ENCODE measurements at places on chromosomes 2 and 18. TPM values are rescaled to one million over a fixed set of nuclear protein-coding genes. Genes with fewer than 3 reads are reported as not detected.

- DNase-seq = no peak
Measured at GRCh38 chr2:223587301-223587700, 14.9 kb downstream of the SCG2 start.

GRCh38 chr2:212931271-212931670 is 220.1 kb downstream of the IKZF2 start:
- no peak for DNase-seq

DNA sequence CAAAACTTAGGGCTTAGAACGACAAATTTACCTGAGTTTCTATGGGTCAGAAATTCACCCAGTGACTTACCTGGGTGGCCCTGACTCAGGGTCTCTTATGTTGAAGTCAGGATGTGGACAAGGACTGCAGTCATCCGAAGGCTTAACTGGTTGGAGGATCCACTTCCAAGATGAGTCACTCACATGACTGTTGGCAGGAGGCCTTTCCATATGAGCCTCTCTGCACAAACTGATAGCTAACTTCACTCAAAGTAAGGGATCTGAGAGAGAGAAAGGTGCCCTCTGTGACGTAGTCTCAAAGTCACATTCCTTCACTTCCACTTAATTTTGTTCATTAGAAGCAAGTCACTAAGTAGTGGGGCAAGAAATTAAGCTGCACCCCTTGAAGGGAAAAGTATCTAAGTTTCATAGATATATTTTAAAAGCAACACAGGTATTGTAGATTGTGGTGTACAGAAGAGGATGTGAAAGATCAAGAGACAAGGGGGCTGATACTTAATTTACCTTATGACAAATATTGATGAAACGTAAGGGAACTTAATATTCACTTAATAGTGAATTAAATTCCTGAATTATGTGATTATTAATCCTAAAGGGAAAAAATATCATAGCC is 48.4 kb downstream of the TANK start:
- DNase-seq = peak; percentile 90

DNA sequence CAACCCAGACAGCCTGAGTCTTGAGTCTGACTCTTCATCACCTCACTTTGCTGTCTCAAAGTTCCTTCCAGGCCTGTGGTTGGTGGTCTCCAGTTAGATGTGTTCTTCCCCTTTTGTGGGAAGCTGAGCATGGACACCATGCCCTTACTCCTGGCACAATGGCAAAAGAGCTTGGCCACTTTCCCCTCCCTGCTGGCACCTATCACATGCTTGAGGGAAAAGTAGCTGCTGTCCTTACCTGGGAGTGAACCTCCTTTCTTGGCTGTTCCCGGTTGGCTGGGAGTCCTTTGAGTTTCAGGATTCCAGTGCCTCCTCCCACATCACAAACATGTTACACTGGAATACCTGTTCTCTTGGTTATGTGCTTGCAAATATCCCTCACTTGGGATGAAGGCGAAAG is 97.8 kb downstream of the GATA6 start:
- DNase-seq = no peak

DNA sequence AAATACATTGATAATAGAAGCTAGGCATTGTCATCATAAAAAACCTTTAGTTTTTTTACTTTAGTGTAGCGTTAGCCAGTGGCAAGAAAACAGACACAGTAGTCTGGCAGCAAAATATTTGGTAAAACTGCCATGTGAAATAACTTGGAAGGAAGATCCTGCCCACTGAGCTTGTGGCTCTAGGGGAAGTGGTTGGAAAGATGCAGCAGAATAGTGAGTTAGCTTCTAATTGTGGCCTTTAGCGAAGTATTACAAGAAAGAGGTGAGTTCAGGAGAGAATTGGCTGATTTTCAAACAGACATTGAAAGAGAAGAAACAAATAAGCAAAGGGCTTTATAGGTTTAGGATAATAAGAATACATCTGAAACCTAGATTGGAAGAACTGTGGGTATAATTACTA is 1887.8 kb upstream of the CELF4 start:
- DNase-seq = peak; percentile 14

The TMEM131 gene
- total RNA-seq = 41.5 TPM

- DNase-seq = no peak
Measured at GRCh38 chr2:9657083-9657482, 26.3 kb upstream of the YWHAQ start.

The SLC5A7 gene
- not detected for total RNA-seq

- DNase-seq = no peak
Measured at GRCh38 chr2:112154246-112155117, 16.3 kb downstream of the FBLN7 start.

DNA sequence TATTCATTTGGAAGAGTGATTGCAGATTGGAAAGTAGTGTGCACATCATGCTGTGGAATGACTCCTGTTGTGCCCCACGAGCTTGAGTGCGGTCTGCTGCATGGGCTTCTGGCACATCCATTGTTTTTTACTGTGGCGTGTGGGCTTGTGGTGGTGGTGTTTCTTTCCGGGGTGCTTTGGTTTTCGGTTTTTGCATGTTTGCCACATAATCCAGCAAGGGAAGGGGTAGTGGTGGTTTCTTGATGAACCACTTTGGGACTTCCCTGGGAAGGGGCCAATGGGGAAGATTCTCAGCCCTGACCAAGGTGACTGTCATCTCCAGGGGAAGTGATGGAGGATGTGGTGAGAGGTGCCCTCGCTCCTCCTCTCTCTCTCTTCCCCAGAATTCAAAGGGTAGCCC is 57.0 kb downstream of the COA5 start:
- no peak for DNase-seq

DNA sequence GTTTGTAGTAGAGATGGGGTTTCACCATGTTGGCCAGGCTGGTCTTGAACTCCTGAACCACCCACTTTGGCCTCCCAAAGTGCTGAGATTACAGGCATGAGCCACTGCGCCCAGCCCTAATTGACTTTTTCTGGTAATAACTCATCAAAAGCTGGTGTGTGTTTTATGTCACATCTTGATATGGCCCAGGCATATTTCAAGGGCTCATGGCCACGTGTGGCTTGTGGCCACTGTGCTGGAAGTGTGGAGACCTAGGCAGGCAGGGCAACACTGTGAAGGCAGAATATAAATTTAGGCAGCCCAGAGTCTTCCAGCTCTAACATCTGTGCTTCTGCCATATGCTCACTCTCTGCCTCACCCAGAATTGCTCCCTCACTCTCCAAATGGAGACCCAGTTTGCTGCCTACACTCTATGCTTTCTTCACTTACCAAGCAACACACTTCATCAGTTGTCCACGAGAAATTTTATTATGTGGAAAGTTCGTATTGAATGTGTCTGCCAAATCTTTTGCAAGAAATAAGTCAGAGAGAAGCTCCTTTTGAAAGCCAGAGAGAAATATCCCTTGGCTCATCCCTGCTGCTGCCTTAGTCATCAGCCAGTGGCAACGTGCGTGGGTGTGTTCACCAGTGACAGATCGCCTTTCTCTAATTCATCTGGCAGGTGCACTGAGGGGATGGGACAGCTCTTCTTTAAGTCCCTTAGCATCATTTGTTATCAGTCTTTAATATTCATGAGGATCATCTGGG is 129.4 kb upstream of the CXCR4 start:
- peak; percentile 75 for DNase-seq

The BARD1 gene
- 24.8 TPM for total RNA-seq

- peak; percentile 80 for DNase-seq
Measured at GRCh38 chr2:219029829-219030165, 11.5 kb downstream of the CFAP65 start.

The IFIH1 gene
- total RNA-seq = 1.6 TPM

The GALR1 gene
- not detected for total RNA-seq

GRCh38 chr2:38658613-38659012 is 7.3 kb upstream of the GALM start:
- no peak for DNase-seq

- peak; percentile 91 for DNase-seq
Measured at GRCh38 chr2:74507926-74508520, 528 bp upstream of the PCGF1 start.

DNA sequence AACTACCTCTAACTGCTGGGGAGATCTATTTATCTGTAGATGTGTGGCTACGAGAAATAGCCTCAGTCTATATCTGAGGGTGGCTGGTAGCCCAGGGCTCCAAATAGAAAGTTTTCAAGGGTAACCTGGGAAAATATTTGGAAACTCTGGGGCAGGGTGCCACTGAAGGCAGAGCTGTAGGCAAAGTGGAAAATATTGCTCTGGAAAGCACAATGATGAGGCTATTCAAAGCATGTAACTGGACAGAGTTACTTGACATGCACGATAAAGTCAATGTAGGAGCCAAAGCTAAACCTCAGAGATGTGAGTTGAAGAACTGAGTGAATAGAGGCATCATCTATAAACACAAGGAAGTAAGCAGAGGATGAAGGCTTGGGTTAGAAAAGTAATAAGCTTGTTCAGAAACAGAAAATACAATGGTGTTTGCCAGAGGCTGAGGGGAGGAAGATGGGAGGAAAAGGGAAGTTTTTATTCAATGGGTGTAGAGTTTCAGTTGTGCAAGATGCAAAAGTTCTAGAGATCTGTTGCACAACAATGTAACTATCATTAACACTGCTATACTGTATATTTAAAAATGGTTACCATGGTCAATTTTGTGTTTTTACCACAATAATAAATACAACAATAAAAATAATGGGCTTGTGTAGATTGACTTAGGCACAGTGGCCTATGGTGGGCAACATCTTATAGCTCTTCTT is 171.6 kb downstream of the MBD2 start:
- DNase-seq = no peak

- no peak for DNase-seq
Measured at GRCh38 chr2:86233436-86233835, 34.2 kb downstream of the MRPL35 start.

- no peak for DNase-seq
Measured at GRCh38 chr2:69310111-69311023, 76.7 kb downstream of the GFPT1 start.

The DNAH7 gene
- 0.89 TPM for total RNA-seq

The MROH2A gene
- total RNA-seq = not detected

- DNase-seq = peak; percentile 84
Measured at GRCh38 chr2:27735263-27735904, 36.1 kb upstream of the MRPL33 start.

- DNase-seq = no peak
Measured at GRCh38 chr2:134714228-134714627, 4.6 kb downstream of the TMEM163 start.

DNA sequence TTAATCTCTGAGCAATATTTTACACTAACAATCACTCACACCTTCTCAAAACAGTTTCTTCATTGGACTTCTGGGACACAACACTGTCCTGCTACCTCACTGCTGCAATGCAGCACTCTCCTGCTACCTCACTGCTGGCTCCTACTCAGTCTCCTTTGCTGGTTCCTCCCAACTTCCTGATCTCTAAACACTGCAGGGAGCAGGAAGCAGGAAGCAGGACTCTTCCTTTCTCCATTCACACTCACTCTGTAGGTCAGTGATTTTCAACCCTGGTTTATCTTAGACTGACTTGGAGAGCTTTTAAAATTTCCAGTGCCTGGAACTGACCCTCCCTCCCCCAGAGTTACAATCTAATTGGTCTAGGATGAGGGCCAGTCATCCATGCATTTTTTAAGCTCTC is 243.4 kb upstream of the RBBP8 start:
- no peak for DNase-seq

- no peak for DNase-seq
Measured at GRCh38 chr2:226380679-226381078, 418.9 kb downstream of the IRS1 start.

The ANKRD30B gene
- not detected for total RNA-seq

DNA sequence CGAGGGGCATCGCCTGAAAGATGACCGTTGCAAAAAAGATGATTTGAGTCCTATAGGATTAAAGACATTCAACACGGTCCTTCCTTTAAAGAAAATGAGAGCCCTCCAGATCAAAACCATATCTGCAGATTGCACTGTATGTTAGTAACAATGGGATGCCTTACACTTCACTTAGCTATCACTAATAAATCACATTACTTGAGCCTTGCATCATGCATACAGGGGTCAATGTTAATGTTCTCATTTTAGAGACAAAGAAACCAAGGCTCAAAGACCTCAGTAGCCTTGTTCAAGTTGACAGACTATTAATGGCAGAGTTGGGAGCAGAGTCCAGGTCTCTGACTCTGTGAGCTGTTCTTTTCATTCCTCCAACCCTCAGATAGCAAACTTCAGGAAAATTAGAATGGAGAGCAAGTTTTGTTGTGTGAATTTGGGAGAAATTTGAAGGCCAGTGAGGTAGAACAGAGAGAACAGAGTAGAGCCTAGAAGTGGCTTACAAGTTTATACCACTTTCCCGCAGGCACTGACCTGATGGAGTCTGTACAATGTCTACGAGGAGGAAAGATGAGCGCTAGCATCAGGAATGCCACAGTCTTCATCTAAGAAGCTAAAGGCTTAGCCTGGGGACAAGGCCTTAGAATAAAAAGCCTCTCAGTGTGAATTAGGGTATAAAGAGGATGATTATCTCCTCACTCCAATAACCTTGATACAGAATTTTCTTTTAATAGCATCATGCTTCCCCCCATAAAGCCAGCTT is 48.3 kb downstream of the TRIB2 start:
- peak; percentile 33 for DNase-seq

- peak; percentile 2 for DNase-seq
Measured at GRCh38 chr18:51337406-51337805, 139.9 kb upstream of the MEX3C start.

DNA sequence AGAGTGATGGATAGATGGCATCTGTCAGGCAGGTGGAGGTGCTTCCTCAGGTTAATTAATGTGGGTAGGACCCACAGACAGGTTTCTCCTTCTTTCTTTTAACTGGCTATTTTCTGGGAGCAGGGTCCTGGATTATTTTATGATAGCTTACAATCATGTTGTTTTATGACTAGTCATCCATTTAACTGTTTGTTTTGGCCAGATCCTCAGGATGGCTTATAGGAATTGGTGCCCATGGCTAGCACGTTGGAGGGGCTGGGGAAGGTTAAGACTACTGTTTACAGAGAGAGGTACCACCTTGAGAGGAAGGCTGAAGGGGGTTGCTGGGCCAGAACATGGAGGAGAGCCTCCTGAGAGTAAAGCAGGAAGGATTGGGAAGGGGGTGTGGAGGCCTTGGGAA is 78.0 kb upstream of the MGAT5 start:
- DNase-seq = no peak

DNA sequence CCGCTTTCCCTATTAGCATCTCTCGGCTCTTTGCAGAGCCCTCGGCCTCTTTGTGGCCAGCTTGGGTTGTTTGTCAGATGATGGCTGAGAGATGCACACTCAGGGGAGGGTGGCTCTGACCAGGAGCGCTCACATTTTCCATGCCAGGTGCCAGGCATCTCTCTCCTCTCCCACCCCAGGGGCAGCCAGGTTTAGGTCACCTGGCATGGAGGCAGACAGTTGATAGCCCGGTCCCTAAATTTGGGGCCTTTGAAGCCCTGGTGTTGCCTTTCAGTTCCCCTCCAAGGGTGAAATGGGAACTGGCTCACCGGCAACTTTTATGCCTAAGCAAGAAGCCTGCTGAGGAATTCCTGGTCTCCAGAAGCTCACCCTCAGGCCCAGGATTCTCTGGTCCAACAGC is 19.1 kb downstream of the LBH start:
- no peak for DNase-seq

Measured in GM23248 (cell line).